ENCODE measurements at places on chromosomes 12 and 14.

GRCh38 chr14:69860221-69860620 is 19.0 kb upstream of the SMOC1 start:
- no peak for DNase-seq

DNA sequence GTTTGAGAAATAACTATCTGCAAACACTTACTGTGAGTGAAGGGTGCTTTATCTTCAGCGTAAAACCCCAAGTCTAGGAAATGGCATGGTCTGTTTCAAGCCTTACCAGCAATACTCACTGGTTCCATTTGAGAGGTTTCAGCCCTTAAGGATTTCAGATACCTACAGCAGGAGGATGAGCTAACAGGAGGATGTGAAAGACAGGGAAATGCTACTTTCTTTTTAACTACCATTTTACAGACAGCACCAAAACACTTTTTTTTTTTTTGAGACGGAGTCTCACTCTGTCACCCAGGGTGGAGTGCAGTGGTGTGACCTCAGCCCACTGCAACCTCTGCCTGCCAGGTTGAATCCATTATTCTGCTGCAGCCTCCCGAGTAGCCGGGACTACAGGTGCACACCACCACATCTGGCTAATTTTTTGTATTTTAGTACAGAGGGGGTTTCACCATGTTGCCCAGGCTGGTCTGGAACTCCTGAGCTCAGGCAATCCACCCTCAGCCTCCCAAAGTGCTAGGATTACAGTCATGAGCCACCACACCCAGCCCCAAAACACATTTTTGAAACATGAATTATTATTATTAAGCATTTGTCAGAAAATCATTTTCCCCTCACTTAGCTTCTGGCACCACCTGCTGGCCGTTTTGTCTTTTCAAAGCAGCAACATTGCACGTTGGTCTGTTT is 4.6 kb downstream of the MTRFR start:
- DNase-seq, result no peak

- peak; percentile 94 for DNase-seq
Measured at GRCh38 chr14:24188251-24189058, at the start of gene IPO4. Gene IPO4 (minus strand): TSS chr14:24188816. CDS start chr14:24188787, 29 bp downstream.

DNA sequence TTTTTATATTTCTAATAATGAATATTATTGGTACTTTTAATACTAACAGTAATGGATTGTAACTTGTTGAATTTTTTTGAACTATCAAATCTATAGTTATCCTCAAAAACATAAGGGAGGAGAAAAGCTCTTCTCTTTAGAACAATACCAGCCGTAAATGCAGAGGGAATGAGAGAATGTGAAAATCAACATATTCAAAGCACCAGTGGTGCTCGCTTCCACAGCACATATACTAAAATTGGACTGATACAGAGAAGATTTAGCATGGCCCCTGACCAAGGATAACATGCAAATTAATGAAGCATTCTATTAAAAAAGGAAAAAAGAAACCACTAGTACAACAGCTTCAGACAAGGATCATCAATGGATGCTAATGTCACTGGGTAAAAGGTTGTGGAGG is 15.8 kb downstream of the R3HDM2 start:
- no peak for DNase-seq

DNA sequence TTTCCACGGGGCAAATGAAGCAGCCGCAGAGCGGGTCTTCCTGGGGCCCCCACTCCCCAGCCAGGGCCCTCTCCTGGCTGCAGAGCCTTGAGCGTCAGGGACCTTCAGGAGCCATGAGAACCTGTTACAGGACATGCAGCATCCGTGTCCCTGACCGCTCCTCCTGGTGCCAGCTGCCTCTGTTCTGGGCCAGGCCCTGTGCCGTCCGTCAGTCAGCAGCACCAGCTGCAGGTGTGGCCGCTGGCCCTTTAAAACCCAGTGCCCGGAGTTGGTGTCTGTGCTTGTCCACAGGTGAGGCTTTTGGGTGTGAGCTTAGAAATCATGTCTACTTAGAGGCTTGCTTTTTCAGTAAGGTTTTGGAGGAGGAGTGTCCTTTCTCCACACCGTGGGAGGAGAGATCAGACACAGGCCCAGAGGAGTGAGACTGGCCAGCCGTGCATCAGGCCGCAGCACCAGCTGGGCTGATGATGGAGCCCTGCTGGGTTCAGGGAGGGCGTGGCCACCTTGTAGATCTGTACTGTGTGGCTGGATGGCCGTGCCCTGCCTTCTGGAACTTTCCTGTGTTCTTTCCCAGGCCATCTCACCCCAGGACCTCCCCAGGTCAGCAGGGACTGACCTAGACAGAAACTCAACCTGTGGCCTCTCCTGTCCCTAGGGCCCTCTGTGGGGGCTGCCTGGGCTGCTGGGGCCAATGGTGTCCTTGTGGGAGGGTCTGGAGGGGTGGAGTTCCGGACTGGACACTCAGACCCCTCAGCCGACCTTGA is 27.1 kb downstream of the AACS start:
- DNase-seq, result no peak

DNA sequence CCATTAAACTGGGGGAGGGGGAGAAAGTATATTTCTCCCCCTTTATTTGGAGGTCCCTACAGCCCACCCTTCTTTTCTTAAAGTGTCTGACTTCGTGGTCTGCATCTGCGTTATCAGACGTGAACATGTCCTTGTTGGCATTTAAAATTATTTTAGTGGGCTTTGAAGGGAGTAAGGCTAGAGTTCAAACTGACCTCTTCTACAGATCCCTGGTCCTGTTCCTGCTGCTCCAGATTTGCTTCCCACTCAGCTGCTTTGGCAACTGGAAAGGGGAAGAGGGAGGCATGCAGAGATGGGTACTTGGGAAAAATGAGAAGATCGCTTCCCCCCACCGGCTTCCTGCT is 611 bp upstream of the SIX6 start:
- no peak for DNase-seq

GRCh38 chr12:13627536-13627935 is 353.9 kb downstream of the GRIN2B start:
- no peak for DNase-seq

DNA sequence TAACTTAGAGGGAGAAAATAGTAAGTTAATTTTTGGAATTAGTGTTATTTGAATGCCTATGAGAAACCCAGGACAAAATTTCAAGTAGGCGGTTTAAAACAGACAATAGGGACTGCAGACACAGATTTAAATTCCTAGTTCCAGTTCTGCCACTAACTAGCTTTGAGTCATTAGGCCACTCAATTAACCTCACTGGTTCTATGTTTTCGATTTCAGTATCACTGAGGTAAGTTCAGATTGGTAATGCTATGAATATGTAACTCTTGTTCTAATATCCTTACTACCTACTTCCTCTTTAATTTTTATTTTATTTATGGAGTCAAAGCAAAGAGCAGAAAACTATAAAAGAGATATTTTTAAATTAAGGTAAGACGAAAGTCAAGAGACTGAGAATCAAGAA is 52.6 kb downstream of the GALC start:
- no peak for DNase-seq

GRCh38 chr12:129927316-129927900 is 23.6 kb upstream of the TMEM132D start:
- DNase-seq, result no peak

DNA sequence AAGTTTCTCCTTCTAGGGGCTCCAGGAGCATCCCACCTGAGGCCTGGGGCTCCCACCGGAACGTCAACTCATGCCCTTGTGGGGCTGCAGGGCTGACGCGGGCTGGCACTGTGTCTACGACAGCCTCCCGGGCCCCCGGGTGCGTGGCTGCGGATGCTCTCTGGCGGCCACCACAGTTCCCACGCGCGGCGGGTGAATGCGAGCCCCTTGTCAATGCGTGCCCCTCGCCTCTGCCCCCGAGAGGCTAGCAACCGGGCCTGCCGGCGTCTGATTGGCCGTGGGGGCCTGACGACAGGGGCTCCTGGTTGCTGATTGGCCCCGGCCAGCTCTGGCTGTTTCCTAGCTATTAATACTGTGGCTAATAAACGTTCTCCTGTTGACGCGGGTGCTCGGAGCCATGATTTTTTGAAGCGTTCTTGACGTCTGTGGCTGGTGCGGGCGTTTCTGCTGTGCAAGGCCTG is 1.8 kb upstream of the MEG3 start:
- DNase-seq, result no peak

- DNase-seq, result no peak
Measured at GRCh38 chr12:102659200-102659911, 179.0 kb upstream of the IGF1 start.

DNA sequence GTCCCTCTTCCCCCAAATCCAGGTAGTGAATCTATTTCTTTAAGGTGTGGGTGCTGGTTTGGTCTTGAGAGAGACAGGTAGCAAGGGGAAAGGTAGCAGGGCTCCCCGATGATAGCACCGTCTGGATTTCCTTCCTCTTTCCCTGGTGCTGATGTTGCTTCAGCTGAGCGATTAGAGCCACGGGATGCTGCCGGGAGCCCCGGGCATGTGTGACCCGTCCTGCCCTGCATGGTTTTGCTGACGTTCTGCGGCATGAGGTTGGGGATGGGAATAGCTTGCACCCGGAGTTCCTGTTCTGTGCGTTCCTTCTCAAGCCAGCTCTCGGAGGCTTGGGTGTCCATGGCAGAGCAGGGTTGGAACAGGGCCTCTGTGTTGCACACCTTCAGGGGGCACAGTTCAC is 107.3 kb downstream of the TSPAN9 start:
- DNase-seq, result no peak

GRCh38 chr12:57899010-57899662 is 42.2 kb upstream of the ATP23 start:
- no peak for DNase-seq

DNA sequence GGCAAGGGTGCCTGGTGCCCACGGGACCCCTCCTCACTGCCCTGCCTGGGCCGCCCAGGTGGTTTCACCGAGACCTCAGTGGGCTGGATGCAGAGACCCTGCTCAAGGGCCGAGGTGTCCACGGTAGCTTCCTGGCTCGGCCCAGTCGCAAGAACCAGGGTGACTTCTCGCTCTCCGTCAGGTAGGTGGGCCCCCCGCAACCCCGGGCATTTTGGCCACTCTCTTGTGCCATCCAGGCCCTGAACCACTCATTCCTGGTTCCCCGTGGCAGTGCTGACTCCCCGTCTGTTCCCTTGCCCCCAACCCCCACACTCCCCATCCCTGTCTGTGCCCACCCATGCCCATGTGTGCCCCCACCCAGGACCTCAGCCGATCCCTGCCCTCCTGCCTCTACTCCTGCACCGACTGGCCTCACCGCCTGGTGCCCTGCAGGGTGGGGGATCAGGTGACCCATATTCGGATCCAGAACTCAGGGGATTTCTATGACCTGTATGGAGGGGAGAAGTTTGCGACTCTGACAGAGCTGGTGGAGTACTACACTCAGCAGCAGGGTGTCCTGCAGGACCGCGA is 480 bp downstream of the PTPN6 start:
- no peak for DNase-seq

DNA sequence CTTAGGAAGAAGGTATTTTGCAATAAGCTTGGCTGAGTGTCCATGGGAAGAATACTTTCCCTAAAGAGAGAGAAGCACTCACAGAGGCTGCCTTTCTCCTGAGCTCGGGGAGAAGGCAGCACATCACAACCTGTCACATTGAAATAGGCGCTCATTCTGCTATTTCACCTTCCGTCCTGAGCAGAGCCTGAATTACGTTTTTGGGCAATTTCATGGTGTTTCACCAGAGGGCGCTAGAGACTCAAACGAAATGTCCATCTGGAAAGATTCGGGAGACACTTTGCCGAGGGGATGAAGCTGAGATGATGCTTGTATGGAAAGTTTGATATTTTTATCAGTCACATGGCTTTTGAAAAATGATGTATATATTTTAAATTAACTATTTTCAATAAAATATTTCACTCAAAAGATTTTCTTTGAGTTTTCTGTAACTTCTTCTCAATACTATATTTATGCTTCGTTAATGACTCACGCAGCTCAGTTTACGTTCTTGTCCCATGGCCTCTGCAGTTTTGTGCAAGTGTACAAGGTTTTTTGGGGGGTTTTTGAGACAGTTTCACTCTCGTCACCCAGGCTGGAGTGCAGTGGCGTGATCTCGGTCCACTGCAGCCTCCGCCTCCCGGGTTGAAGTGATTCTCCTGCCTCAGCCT is 17.4 kb upstream of the B4GALNT3 start:
- DNase-seq, result no peak

DNA sequence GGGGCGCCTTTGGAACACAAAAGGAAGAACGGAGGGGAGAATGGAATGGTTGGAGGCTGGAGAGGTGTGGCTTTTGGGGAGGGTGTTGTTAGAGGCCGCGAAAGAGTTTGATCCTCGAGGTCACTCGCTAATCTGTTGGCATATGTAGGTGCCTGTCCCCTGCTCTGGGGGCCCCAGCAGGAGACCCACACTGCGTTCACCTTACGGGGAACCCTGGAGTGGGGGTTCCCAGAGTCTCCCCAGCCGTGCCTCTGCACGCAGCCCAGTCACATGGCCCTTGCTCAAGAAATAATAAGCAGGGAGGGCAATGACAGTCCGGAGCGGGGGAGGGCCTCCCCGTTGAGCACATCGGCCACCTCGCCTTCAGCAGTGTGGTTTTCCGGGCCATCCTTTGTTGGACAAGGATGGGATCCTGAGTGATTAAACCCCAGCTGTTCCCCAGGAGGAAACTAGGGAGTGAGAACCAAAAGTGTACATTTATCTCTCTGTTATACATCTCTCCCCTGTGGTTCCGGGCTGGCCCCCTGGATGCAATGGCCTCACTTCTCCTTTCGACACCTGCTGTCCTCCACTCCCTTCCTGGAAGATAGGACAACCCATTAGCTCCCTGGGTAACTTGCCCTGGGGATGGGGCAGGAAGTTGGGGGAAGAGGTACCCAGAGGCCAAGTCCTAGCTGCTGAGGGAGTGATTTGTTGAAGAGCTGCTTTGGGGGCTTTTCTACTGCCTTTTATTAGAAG is 1.3 kb downstream of the PLEKHG3 start:
- no peak for DNase-seq

GRCh38 chr12:86148612-86149011 is 107.6 kb downstream of the MGAT4C start:
- DNase-seq, result no peak

GRCh38 chr12:6869049-6870021 is 2.0 kb downstream of the TPI1 start:
- peak; percentile 55 for DNase-seq

DNA sequence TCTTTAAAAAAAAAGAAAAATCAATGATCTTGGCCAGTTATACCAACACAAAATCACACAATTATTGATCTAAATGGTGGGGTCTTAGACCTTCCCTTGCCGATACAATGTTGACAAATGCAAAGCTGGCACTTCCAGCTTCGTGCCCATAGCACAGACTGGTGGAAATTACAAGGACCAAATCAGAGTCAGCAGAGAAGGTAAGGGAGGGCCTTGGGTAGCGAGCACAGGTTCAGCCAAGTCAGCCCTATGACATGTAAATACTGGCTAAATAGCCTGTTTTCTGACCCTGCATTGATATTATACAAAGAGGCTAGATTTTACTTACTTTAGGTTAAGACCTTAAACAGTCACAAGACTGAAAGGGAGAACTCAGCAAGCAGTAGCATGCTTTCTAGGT is 30.3 kb upstream of the WDR89 start:
- no peak for DNase-seq

Measured in HL-60 (cell line).